ENCODE measurements at places on chromosomes 6 and 20.

- DNase-seq = no peak
Measured at GRCh38 chr6:48490658-48491057, 379.7 kb upstream of the PTCHD4 start.

GRCh38 chr6:55069132-55069781, 105.1 kb upstream of the HCRTR2 start:
- DNase-seq = no peak

DNA sequence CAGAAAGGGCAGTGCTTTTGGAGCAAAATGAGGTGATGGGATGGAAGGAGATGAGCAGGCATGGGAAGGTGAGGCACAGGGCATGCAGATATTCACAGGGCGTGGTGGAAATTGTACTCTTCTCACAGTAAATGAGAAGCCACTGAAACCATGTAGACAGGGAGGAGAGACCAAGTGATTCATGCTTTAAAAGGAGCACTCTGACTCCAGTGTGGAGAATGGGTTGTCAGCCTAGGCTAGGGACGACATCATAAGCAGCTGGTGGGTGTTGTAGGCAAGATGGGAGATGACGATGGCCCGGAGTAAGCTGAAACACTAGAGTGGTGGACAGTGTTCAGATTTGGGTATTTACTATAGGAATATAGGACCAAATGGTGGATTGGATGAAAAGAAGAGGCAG, 18.4 kb downstream of the PDE7B start:
- DNase-seq = no peak

DNA sequence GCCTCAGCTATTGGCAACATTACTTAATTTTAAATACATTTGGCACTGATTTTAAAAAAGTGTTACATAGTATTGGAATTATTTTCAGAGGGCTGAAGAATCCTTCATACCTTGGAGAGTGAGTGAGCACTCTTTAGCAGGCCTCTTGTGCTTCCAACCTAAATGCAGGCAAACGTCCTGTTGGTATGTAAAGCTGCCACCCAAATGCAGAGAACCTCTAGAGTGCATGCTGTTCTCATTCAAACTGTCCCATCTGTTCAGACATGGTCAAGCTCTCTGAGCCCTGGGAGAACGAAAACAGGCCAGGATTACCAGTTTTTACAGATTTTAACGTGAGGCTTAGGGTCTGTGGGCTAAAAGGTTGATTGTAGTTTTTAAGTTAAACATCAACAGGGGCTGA, 378.0 kb upstream of the FLRT3 start:
- DNase-seq = no peak

DNA sequence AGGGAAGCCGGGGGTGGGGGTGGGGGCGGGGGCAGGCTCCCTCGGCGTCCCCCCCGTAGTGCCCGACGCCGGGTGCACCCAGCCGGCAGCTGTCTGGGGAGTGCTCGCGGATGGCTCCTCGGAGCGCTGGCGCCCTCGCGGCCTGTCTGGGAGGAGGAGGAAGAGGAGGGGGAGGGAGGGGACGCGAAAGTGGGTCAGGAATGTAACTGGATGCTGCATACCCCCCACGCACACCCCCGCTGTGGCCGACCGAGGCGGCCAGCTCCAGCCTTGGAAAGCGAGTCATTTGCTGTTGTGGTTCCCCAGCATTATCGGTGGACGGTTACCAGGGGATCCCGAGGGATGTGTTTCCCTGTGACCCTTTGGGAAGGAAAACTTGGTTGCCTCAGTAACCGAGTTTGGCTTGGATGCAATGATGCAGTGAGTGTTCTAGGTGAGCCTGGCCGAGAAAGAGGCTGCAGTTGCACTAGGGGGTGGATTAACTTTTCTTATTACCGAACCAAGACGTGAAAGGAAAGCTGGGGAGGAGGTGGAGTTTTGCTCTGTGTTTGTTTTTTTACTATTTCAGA, 55.2 kb upstream of the RREB1 start:
- no peak for DNase-seq

GRCh38 chr20:2840967-2841531, 504 bp downstream of the VPS16 start:
- DNase-seq = no peak

DNA sequence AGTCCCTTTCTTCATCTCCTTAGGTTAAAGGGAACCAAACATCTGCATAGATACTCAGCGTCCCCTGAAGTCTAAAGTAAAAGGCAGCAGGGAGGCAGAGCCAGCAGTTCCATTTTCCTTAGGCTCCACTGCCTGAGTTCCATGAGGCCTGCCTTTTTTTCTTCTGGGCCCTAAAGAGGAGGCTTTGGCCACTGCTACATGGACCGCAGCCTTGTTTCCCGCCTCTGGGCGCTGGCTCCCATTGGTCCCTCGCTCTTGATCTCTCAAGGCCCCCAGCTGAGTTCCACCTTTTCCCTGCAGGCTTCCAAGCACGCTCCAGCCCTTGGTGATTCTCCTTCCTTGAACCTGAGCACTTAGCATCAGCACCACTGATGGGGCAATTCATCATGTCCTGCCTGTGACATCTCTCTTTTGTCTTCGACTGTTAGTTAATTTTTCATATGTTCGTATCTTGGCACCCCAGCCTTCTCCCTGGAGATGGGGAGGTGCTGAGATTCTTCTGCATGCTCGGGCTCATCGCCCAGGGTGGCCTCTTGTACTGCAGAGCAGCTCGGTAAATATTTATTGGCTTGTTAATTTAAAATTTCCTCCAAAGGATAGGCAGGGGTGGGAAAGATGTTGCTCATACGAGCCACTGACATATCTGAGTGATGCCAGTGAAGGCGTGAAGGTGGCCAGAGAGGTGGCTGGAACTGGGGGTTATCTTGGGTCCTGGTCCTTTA, 3.4 kb downstream of the MLN start:
- DNase-seq = no peak

- DNase-seq = no peak
Measured at GRCh38 chr20:41524980-41525613, 93.1 kb downstream of the CHD6 start.

DNA sequence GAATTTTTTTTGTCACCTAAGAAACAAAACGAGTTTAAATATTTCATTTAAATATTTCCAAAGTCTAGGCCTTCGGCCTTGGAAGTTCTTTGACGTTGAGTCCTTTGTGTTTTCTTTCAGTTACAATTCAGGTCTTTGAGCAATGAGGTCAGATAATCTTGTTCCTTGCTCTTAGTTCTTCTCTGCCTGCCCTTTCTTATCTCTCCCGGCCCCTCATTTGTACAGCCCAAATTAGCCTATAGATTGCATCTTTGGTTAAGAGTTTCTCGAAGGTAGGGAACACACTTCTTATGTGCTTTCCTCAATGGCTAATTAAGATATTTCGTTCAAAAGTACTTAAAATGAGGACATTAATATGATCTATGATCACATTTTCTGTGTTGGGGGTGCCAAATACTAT, 18.5 kb downstream of the RPS12 start:
- no peak for DNase-seq

DNA sequence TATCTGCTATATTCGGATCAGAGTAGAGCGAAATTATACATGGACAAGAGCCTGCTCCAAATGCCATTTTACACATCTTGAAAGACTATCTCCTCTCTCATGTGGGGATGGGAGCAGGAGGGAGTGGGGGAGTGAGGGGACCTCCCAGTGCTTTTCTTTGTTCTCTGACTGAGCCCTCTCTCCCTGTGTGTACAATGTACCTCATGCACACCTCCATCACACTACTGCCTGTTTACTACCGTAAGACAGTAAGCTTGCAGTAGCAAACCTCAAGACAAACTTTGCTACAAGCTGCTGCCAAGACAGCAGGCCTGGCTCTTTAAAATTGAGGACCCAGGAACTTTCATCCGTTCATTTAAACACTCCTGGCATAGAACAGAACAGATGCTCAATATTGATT, 7.2 kb downstream of the NHSL1 start:
- no peak for DNase-seq

DNA sequence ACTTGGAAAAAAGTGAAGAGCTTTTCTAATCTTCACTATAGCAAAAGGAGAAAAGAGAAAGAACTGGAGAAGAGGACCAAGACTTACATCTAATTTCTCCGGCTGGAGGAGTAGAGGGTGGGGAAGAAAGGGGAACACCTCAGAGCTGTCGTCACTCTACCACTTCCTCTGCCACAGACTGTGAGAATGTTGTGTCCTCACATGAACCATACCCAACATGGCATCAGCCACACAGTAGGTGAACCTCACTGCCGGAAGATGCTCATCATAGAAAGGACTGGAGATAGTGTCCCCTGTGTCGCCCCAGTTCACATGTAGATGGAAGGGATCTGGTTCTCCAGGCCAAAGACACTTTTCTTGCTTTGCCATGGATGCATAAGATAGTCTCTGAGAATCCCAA, 604.4 kb upstream of the NOX3 start:
- DNase-seq = no peak

DNA sequence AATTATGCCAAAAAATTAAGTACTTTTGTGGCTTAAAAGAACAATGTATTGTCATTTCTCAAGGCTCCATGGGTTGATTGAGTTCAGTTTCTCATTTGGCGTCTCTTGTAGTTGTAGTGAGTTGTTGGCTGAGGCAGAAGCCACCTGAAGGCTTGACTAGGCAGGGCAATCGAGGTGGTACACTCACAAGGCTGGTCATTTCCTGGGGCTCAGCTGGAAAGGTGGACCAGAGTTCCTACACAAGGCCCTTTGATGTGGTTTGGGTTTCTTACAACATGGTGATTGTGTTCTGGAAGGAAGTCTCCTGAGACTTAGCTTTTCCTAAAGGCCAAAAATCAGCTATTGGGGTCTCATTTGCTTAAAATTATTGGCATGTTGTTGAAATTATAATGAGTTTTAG, 22.6 kb downstream of the MAS1 start:
- no peak for DNase-seq
